Psoas muscle (tissue), 8 donors: ENCODE measurements at places on chromosomes 5 and 9. TPM values are rescaled to one million over a fixed set of nuclear protein-coding genes. Genes with fewer than 3 reads are reported as not detected.

OSMR gene
- 18.7 TPM for total RNA-seq

ASS1 gene
- 74.4 TPM for total RNA-seq

MLANA gene
- total RNA-seq = not detected

C5orf46 gene
- not detected for total RNA-seq

LCN15 gene
- total RNA-seq = 0.22 TPM

SH3PXD2B gene
- total RNA-seq = 2.9 TPM

IL9 gene
- total RNA-seq = not detected

KCTD16 gene
- 0.04 TPM for total RNA-seq

HTR4 gene
- total RNA-seq = not detected

ACTBL2 gene
- not detected for total RNA-seq

HAVCR1 gene
- total RNA-seq = not detected

C1QTNF3 gene
- not detected for total RNA-seq

UBTD2 gene
- total RNA-seq = 7.4 TPM

FGD3 gene
- total RNA-seq = 1.3 TPM

ZNF189 gene
- 31.3 TPM for total RNA-seq

PCDHA11 gene
- total RNA-seq = not detected

BRINP1 gene
- 0.20 TPM for total RNA-seq

CCL21 gene
- 1.3 TPM for total RNA-seq

TMEM174 gene
- not detected for total RNA-seq

FOXD4L6 gene
- total RNA-seq = not detected

STC2 gene
- total RNA-seq = 2.1 TPM

PRR7 gene
- total RNA-seq = 2.6 TPM

CSNK1G3 gene
- 16.5 TPM for total RNA-seq

IRX2 gene
- total RNA-seq = not detected

ADAM19 gene
- 1.4 TPM for total RNA-seq

CDX1 gene
- total RNA-seq = not detected
